ENCODE measurements at places on chromosomes 5 and 9. TPM values are rescaled to one million over a fixed set of nuclear protein-coding genes. Genes with fewer than 3 reads are reported as not detected.

The TUSC1 gene
- 20.5 TPM for total RNA-seq

DNA sequence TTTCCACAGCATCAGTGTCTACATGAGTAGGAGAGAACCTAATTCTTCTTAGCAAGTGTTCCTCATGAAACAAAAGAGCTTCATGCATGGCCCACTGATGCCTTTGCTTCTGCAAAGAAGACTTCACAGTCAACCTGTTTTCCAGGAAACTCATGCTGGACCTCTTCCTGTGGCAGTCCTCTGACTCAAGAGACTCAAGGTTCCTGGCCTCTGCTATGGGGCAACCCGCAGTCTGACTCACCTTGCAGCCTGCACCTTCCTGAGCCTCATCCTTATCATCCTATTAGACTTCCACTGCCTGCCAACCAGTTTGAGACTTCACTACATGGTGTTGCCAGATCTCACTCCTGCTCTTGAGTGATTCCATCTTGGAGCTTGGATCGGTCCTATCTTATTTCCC is 17.6 kb upstream of the AGGF1 start:
- no peak for ATAC-seq

DNA sequence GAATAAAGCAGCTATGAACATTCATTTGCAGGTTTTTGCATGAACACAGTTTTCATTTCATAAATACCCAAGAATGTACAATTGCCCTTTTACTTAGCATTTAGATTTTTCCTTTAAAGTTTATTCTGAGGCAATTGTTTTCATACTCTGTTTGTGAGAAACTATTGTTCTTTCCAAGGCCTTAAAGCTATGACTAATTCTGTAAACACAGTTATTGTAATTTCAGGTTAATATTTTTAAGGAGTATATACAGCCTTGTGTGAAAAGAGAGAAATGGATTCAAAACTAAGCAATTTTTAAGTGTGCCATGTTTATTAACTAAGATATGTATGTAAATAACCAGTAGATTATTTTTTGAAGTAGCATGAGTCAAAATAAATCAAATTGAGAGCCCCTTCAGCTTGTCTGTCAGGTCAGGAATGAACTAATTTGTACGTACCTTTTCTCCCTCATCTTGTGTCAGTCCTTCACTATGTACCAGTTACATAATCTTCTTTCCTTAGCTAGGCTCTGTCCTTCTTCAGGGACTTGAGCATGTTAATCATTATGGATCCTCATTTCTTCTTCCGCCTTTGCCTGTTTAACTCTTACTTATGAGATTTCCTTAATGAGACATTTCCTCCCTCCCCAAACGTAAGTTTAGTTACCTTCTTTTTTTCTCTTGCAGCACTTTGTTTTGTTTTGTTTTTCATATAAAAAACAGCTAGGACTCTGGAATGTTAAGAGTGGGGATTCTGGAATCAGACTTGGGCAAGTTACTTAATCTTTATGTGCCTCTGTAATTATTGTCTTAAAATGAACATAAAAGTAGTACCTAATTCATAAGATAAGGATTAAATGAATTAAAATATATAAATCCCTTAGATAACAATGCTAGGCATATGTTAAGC is 63.6 kb downstream of the NIPBL start:
- ATAC-seq: no peak

DNA sequence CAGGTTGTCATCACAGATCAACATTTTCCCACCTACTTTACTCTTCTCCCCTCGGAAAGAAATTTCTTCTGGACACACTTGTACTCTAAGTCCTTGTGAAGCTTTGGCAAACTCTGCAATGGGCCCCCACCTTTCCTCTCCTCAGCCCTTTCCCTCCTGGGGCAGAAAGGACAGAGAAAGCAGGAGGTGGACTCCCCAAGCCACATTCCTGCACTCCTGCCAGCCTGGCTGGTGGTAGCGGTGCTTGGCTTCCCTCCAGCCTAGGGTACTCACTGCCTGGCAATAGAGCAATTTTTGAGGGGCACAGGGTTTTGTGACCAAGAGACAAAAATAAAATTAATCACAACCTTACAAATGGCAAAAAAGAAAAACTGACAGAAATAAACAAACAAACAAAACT is 451.4 kb downstream of the ZSWIM6 start:
- ATAC-seq: no peak

- ATAC-seq: no peak
These were observed 36.6 kb downstream of the PPARGC1B start for GRCh38 chr5:149766460-149767280.

Measured in gastroesophageal sphincter (tissue), 4 donors.